ENCODE measurements at places on chromosomes 3 and 15.
A peak's percentile ranks its signal among the peaks of the same experiment; 100 is the strongest.

DNA sequence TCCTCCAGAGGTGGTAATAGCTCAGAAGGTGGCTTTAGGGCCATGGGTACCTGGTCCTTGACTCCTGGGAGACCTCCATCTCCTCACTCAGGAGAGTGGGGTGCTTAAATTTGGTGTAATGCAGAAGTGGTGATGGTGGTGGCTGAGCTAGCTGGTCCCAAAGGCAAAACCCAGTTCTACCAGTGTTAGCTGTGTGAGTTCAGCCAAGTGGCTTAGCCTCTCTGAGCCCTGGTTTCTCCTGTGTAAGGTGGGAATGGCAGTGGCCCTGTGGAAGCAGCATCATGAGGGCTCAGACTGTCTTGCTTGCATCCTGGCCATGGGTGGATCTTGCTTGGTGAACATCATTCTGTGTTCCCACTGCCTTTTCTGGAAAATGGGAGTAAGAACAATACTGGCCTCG lies 9.4 kb downstream of the SEMA3F start:
- no peak for DNase-seq

DNA sequence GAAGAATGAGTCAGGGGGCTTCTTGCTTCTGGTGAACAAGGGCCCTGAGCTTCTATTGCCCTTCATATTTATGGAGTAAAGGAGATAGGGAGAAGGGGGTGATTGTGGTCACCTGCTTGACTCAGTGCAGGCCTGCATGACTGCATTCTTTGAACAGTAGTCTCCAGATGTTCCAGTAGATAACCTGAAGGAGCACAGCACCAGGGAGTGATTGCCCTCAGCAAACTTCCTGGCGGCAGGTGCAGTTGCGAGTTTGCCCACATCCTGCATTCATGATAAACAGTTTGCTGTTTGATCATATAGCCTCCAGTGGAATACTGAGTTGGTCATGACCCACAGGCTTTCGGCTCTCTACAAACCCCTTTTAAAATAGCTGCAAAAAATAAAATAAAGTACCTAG lies 1632.7 kb downstream of the OTOL1 start:
- no peak for DNase-seq

DNA sequence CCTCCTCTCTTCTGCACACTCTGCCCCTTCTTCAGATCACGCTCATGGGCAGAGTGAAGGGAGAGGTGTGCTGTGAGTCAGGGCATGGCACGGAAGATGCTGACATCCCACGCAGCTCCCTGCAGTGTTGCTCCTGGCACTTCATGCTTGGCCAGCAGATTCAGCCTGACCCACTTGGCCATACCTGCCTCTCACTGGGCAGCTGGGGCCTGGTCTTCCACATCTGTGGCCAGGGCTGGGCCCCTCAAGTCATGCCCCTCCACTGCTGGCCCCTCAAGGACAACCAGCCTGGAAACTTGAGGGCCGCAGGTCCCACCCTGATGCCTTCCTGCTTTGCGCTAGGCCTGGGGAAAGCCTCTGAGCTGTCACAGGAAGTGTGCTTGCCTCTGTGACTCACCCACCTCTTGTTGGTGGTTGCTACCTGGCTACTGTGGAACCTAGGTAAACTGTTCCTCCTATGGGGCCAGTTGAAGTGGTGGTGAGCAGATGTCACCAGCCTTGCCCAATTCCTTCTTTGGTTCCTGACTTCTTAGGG lies 48.7 kb downstream of the BSN start:
- no peak for DNase-seq

- no peak for DNase-seq
Observed at GRCh38 chr3:184683900-184684560, 27.8 kb downstream of the MAGEF1 start.

DNA sequence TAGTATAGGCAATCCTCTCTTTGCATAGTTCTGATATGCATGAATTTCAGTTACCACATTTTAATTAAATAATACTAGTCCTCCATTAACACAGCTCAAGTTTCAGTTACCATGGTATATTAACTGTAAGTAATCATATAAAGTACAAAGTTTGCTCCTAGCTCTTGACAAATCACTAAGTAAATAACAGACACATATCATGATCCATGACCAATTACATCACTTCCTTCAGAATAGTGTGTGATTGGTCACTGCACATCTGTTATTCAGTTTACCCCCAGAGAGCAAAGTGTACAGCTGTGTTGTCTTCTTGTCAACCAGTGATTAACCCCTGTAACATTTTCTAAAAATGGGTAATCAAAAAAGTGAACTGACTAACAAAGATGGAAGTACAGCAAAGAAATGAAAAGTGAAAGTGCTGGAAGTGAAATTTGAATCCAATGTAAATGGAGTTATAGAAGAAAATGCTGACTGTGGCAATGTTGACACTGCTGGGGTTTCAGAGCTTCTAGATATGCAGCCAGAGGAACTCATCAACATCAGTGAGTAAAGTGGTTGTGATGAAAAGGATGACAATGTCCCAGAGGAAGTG lies 30.2 kb upstream of the LEKR1 start:
- DNase-seq = peak; percentile 42

Measured in fibroblast of villous mesenchyme (primary cell).